ENCODE measurements at places on chromosomes 2 and 18. TPM values are rescaled to one million over a fixed set of nuclear protein-coding genes. Genes with fewer than 3 reads are reported as not detected.

DNA sequence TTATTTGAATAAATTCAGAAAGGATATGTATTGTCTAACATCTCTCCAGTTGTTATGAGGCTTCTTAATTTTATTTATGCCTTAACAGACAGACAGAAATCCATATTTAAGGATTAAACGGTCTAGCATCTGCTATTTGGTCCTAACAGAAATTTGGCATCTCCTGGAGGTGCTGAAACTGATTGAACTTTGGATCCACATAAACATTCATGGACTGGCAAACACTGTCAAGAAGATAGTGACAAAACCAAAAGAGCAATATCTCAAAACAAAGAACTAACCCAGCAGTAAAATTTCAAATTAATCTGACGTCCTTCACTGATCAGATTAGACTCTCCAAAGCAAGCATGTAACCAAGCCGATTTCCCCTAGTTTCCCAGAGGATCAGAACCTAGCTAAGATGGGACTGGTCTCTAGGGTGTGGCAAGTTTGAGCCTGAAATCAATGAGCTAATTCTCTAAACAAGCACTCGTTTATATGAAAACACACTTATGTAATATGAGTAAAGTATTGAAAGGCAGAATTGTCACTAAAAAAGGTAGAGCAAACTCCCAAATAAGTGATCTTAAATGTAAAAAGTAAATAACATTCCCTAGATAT lies 139.5 kb downstream of the NOL4 start:
- DNase-seq, result no peak

- DNase-seq, result no peak
Measured at GRCh38 chr2:232697807-232698110, 628 bp downstream of the GIGYF2 start.

DNA sequence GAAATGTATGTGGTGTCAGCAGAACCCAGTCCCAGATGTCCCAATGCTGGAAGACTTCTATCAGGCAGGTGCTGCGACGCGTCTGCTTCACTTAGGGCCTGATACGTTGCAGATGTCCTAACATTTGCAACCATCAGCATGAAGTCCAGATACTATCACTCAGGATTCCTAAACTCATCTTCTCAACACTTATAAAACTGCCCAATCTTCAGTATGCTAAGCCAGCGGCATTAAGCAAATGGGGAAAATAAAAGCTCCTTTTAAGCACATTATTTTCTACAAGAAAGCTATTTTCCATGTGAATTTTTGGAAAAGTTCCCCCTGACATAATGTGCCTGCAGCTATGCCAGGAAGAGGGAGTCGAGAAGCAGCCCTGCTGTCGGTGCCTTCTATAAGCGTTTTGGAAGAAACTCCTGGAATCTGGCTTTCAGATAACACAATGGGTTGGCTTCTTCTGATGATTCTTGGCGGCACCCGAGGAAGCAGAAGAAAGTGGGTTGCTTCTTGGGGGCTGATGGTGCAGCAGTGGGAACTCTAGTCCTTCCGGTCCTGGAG lies 60.7 kb upstream of the ITGA6 start:
- DNase-seq, result peak; percentile 60

DNA sequence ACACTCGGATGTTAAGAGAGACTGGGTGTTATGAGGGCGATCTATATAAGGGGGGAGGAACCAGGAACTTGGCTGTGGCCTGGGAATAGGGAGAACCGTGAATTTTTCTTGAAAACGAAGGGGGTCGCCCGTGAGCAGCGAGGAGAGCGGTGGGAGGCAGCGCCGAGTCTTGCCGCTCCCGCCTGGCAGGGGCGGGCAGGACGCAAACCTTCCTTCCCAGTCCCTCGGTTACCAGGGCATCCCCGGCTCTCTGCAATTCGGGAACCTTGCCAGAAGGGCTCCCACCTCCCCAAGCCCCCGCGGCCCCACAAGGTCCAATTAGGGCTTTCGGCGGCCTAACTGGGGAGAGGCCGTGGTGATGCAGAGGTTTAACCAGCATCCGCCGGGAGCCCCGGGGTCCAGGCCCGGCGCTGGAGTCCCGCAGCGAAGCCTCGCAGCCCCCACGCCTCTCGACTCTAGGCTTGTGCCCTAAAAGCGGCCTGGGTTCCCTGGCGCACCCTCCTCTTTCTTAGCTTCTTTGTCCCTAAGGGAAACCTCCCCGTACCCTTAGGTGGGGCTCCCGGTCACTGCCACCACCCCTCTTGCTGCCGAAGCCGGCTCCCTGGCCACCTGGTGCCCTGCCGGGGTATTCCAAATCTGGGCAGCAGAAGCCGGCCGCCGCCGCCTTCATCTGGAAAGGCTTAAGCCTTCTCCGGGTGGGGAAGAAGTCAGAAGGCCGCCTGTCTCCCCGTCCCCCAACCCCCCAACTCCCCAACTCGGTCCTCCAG lies 680 bp upstream of the FHOD3 start:
- DNase-seq, result peak; percentile 81

DNA sequence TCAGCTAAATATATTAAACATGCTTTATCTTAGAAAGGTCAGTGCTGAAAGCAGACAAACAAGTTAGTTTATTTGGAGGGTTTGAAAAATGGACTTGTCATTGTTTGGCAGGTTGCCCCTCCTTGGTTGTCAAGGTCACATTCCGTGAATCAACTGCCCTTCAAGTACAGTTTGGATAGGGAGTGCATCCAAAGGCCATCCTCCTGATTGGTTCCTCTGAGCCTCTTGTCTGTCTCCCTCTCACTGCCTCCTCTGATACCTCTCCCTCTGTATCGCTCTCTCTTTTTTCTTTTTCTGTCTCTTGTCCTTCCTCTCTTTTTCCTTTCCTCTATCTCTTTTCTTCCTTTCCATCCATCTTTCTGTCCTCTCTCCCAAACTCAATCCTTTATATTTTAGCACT lies 5.4 kb downstream of the ITGAV start:
- no peak for DNase-seq

- DNase-seq, result no peak
Measured at GRCh38 chr2:222774941-222775340, 85.9 kb upstream of the ACSL3 start.

GRCh38 chr2:97913846-97914245 lies 81.9 kb downstream of the TMEM131 start:
- no peak for DNase-seq

GRCh38 chr2:170817093-170818035 lies 677 bp downstream of the GAD1 start:
- no peak for DNase-seq

The MSH2 gene
- 40.6 TPM for total RNA-seq

GRCh38 chr18:11004294-11004693 lies 145.1 kb downstream of the PIEZO2 start:
- DNase-seq, result no peak

DNA sequence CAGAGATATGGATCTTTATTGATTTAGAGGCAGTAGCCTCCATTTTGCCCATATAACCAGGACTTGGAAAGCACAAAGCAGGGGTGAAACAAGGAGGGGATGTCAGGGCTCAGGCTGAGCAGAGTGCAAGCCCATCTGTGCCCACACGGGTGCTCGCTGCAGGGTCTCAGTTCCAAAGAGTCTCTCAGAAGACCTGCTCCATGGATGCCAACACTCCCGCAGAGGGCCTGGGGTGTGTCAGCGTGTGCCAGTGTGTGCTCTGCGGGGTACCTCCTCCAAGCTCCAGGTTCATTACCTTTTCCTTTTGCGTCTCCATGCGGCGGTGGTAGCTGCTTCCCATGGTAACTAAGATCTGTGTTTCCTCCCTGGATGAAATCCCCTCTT lies 107.5 kb downstream of the EIPR1 start:
- no peak for DNase-seq

The CASP10 gene
- total RNA-seq, result 11.7 TPM

DNA sequence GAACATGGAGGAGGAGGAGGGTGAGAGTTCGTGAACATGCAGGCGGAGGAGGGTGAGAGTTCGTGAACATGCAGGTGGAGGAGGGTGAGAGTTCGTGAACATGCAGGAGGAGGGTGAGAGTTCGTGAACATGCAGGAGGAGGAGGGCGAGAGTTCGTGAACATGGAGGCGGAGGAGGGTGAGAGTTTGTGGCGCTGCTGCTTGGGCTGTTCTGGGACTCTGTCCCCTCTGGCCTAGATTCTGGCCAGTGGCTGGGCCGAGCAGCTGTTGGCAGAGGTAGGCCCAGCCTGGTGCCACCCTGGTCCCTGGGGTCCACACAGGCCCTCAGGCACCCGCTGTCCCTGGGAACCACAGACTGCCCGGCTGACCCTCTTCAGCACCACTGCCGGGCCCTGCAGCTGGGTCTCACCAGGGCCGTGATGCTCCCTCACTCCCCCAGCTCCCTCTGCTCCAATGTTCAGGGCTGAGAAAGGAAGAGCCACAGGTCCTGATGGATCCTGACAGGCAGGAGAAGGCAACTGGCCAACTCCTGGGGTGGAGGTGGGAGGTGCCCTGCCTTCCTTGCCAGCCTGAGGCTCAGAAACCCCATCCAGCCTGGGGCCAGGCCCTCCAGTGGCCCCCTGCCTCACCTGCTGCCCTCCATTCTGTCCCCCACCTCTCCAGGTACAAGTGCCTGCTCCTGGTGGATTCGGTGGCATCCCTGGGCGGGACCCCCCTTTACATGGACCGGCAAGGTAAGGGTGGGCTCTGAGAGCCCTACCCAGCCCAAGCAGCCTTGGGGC lies 3.9 kb downstream of the AGXT start:
- DNase-seq, result no peak

The MTHFD2 gene
- 28.8 TPM for total RNA-seq

- DNase-seq, result no peak
Measured at GRCh38 chr2:193894081-193894480, 1699.3 kb upstream of the TMEFF2 start.

The CRYGD gene
- total RNA-seq, result not detected

The SPDYA gene
- 3.3 TPM for total RNA-seq

GRCh38 chr2:18971628-18972027 lies 382.3 kb upstream of the NT5C1B start:
- no peak for DNase-seq

The BMP10 gene
- not detected for total RNA-seq

DNA sequence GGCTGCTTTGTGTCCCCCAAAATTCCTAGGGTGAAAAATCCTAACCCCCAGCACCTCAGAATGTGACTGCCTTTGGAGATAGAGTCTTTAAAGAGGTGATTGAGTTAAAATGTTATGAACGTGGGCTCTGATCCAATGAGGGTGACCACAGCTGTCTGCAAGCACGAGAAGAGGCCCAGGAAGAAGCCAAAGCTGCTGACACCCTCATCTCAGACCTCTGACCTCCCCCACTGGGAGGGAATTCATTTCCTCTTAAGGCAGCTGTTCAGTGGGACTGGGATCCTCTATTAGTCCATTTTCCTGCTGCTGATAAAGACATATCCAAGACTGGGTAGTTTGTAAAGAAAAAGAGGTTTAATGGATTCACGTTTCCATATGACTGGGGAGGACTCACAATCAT lies 544.4 kb downstream of the DCDC2C start:
- no peak for DNase-seq

The SFTPB gene
- total RNA-seq, result not detected

DNA sequence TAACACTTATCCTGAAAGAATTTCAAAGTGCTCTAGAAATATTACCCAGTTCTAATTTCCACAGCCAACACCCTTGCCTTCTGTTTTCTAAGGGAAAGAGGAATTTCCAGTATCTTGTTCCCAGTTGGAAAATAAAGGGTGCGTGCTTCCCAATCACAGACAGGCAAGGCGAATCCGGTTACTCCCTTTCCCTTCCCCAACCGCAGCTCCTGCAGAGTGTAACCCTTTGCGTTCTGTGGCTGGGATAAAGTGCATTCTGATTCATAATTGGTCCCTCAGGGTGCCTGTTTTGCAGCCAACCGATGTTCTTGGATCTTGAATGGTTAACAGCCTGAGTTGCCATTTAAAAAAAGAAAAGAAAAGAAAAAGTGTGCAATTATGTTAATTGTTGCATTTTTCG lies 40.6 kb upstream of the PGAP1 start:
- peak; percentile 25 for DNase-seq

DNA sequence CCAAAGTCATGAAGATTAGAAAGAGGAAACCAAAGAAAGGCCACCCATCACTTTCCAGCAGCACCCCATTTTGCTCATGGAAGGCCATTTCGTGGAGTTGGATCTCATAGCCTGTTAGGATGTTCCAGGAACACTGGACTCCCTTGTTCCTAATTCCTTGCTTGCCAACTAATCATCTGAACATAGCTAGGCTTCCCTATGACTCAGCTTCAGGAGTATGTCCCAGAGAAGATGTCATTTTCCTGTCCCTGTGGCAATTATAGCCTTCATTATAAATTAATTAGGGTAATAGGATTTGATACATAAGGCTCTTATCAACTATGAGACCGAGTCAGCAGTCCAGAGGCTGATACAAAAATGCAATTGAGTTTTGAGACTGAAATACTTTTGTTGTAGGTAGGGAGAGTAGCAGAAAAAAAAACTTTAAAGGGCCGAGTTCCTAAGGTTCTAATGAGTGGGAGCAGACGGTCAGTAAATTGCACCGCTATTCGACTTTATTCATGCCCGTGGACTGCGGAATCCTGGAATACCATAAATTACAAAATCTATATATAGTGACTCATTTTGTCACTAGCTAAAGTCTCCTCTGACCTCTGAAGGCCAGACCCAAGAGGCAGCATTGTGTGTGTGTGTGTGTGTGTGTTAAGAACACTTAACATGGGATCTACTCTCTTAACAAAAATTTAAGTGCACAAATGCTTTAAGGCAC lies 311.8 kb downstream of the FBXO15 start:
- DNase-seq, result no peak

DNA sequence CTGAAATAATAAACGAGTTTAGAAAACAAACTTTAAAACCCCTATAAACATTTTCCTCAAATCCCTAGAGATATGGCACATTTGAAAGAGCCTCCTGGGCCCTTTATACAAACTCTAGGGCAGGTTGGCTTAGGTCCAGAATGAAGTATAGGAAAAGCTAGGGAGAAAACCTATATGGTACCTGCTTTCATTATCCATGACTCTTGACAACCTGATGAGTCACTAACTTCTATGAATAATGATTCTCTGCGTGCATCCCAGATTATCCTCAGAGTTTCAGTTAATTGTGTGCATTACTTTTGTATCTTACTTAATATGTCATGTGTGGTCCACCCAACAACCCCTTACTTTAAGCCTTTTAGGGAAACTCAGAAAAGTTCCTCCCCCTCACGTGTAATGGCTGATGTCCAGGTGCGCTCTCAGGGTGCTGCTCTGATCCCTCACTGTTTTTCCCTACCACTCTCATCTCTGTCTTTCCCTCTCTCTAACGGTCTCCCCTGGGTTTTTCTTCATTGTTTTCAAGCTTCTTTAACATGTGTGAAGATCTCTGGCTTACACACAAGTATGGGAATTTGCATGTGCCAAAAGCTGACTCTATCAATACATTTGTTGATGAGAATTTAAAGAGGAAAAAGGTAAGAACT lies 78.5 kb downstream of the LRP1B start:
- no peak for DNase-seq

DNA sequence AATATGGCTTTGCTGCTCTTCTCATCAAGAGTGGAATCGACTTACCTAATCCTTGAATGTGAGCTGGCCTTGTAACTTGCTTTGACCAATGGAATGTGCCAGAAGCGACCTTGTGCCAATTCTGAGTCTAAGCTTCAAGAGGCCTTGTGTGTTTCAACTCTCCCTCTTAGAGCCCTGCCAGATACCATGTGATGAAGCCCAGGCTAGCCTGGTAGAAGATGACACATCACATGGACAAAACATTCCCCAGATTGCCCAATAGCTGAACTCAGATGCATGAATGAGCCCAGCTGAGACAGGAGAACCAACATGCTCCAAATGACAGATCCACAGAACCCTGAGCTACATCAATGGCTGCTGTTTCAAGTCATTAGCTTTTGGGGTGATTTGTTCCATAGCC lies 4.2 kb upstream of the KLHL14 start:
- DNase-seq, result no peak

The CLEC4F gene
- 0.10 TPM for total RNA-seq

- no peak for DNase-seq
Measured at GRCh38 chr18:419541-420175, 80.8 kb downstream of the COLEC12 start.

- DNase-seq, result no peak
Measured at GRCh38 chr2:83051538-83052170, 1407.4 kb downstream of the SUCLG1 start.

Data from skin of body (tissue), 3 donors.